Jurkat, Clone E6-1 (cell line): ENCODE measurements at places on chromosomes 5 and 9.

GRCh38 chr5:88188458-88189132 is 80.0 kb downstream of the TMEM161B start:
- no peak for DNase-seq

DNA sequence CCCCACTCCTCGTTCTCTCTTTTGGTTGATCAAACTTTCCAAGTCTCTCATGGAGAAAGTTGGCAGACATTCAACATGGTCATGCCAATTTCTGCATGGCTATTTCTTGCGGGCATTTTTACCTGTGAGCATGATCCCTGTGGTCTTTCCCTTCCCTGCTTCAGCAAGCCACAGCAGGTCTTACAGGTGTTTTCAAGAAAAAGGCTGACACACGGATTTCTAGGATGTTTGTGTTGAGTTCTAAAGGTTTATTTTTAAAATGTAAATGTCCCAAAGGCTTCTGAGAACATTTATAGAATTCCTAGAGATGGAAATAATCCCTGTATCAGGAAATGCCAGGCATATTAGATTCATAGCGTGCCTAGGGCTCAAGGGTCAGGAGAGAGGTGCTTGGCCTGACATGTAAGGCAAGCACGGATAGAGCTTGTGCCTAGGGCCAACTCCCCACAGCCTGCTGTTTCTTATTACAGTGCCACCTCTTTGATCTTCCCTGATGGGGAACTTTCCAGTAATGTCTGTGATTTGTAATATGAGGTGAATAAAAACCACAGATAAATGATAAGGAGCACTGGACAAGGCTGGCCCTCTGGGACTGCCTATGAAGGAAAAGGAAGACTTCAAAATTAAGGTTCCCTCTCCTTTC is 79.8 kb downstream of the MUSK start:
- no peak for DNase-seq

DNA sequence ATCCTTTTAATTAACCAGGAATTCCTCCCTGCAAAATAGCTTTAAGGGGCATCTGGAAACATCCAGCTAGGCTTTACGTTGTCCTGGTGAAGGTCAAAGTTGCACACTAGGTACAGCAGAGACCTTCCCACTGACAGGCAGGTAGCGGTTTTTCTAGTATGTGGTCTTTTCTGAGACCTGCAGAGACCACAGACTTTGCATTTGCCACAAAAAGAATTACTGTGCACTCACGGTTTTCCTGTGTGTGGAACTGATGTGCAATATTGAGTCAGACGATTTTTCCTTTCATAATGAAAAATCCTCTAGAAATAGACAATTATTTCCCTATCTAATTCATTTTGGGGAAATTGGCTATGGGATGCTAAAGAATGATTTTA is 417.0 kb upstream of the ADAMTSL1 start:
- peak; percentile 15 for DNase-seq

GRCh38 chr9:31166516-31166915 is 1217.9 kb upstream of the ACO1 start:
- DNase-seq = no peak

GRCh38 chr9:111871499-111871855 is 25.1 kb upstream of the UGCG start:
- no peak for DNase-seq

GRCh38 chr5:76867827-76868693 is 18.2 kb downstream of the S100Z start:
- peak; percentile 73 for DNase-seq

DNA sequence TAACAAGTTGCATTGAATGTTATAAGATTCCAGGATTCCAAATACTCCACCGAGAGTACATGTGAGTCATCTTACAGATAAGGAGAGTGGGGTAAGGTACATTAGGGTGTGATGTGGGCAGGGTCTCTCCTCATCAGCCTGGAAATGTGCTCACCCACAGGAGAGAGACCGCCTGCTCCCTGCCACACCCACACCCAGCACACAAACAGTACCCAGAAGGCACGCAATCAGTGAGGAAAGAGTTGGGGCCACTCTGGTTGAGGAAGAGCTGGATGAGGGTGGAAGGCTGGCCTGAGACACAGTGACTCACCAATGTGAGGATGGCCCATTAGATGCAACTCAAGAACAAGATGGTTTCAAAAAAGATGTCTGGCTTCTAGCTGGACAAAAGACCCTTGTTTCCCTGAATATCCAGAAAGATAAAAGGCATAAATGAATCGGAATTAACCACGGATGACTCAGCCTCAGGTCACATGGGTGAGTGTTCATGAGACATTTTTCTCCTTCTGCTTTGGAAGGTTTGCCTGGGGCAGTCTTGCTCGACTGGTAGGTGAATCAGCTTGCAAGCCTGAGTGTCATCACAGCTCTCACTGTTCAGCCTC is 51.1 kb upstream of the LHFPL2 start:
- no peak for DNase-seq

DNA sequence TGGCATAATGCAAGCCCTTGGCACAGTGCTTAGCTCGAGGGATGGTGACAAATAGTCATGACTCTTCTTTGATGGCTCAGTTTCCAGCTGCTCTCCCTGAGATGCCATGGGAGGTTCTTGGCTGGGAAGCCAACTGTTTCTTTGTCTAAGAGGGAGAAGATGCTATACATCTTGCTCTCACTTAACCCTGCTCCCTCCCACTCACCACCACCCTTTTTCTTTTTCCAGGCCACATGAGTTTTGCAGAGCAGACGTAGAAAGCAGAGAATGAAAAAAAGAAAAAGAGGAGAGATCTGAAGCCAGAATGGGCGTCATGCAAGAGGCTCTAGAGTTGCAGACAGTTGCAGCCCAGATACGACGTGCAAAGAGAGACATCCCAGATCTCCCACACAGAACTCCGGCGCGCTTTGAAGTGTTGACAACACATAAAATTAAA is 160.5 kb downstream of the FGF18 start:
- no peak for DNase-seq

- no peak for DNase-seq
Observed at GRCh38 chr5:139748505-139748826, 47.1 kb upstream of the PSD2 start.

GRCh38 chr5:15092801-15093200 is 221.2 kb upstream of the ANKH start:
- no peak for DNase-seq

DNA sequence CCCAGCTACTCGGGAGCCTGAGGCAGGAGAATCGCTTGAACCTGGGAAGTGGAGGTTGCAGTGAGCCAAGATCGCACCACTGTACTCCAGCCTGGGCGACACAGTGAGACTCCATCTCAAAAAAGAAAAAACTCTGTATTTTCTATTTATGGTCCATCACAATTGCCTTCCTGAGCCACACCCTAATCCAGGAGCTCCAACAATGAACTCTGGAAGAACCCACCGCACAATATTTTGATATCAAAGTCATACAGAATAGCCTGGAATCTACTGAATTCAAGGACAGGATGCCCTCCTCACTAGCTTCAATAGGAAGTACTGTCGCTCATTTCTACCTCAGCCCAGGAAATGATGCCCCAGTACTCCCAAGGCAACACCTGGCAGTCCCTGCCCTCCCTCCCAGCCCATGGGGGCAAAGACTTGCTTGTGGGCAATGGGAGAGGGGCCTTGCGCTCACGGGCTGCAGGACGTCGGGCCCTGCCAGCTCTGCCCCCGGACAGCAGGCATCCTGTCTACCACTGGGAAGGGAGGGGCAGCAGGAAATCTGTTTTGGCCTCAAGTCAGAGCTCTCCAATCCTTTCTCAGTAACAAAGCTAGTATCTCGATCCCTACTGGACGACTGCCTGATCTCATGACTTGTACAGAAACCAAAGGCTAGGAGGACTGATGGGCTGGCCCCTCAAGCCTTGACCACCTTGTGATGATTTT is 19.7 kb downstream of the UBAC1 start:
- no peak for DNase-seq

- no peak for DNase-seq
Observed at GRCh38 chr5:180373454-180373853, 20.3 kb upstream of the GFPT2 start.

GRCh38 chr9:107222020-107222522 is 61.0 kb upstream of the RAD23B start:
- DNase-seq = no peak

- no peak for DNase-seq
Observed at GRCh38 chr5:17359451-17360011, 138.5 kb upstream of the TAF11L2 start.

- DNase-seq = no peak
Observed at GRCh38 chr9:110173322-110173642, 34.7 kb downstream of the C9orf152 start.

GRCh38 chr9:73200694-73201452 is 49.2 kb downstream of the ANXA1 start:
- peak; percentile 30 for DNase-seq

GRCh38 chr5:72441862-72442540 is 65.2 kb downstream of the ZNF366 start:
- DNase-seq = no peak

GRCh38 chr9:132014218-132014805 is 65.4 kb downstream of the MED27 start:
- DNase-seq = no peak

DNA sequence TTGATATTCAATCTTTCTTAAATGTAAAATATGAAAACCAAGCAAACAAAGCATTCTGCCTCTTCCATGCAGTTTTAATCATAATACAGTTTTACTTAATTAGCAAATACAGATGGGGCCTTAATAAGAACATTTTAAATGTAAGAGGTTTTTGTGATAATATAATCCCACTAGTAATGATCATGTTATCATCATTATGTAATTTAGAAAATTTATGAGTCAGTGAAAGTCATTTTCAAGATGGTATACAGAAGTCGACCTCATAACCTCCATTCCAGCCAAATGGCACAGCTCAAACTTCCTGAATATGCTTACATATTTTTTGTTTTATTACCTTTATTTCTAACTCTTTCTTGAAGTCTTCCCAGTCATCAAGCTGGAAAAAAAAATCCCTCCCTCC is 102.2 kb upstream of the GNA14 start:
- DNase-seq = no peak
